ENCODE measurements at places on chromosomes 3 and 15. TPM values are rescaled to one million over a fixed set of nuclear protein-coding genes. Genes with fewer than 3 reads are reported as not detected.

DNA sequence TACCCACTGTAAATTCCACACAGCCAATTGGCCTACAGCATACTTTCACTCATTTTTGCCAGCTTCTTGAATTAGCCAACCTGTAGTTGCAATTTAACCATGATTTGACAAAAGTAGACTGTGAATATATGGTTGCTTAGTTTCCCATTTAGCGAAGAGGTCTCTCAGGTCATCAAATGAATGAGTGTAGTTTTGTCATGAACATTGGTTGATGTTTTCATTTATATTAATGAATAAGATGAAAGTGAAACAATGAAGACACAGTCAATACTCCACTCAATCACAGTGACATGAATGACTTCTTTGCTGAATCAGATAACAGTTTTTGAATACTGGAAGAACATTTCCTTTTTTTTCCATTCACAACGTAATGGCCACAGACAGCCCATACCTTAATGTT is 15.3 kb upstream of the FAM3D start:
- no peak for DNase-seq

DNA sequence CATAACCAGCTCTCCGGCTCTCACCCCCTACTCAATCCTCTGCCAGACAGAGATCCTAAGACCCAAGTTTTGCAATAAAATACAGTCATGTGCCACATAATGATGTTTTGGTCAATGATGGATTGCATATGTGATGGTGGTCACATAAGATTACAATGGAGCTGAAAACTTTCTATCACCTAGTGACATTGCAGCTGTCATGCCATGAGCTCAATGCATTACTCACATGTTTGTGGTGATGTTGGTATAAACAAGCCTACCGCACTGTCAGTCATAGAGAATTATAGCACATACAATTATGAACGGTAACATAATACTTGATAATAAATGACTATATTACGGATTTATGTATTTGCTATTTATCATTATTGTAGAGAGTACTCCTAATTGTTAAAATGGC is 26.9 kb upstream of the SAMMSON start:
- no peak for DNase-seq

DNA sequence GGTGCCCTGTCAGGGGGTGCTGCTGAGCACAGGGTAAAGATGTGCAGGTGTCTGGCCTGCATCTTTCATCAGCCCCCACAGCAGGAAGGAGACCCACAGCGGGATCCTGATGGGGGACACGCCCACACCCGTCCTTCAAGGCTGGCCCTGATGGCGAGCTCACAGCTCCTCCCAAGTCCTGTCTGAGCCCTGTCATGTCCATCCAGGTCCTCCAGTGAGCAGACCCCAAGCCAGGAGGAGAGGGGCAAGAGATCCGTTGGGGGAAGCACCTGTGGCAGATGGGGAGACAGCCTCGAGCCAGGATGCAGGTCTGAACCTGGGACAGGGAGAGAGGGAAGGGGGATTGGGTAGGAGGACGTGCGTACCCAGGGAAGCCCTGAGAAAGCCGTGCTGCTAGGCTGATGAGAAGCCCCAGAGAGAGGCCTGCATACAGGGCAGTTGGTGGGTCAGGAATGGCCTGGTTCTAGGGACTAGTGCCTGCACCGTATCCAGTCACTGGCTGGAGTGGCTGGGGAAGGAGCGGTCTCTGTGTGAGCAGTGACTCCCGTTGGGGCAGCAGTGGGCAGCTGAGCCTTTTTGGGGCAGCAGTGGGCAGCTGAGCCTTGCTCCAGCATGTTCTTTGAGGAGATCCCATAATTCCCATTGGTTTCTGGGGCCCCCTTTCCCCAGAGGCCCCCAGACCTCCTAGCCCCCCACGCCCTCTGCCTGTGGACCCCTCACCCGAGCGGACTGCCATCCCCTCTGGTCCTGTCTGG is 133.3 kb upstream of the MEF2A start:
- DNase-seq, result no peak

- DNase-seq, result no peak
Measured at GRCh38 chr15:96851613-96852012, 521.1 kb downstream of the NR2F2 start.

DNA sequence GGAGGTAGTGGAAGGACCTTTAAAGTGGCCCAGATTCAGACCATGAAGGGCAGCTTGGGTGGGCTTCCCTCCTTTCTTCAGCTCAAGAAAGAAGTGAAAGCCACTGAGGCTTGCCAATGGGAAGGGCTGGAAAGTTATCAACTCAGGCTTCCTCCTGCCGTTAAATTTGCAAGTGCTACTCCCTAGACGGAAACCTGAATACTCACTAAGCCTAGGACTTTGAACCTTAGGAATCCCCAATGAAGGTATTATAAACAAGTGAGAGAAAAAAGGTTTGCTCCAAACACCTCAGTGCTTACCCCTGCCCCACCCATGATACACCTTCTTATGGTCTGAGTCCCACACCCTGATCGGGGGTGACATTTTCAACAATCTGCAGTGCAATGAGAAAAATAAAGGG is 396.4 kb downstream of the SHQ1 start:
- no peak for DNase-seq

DNA sequence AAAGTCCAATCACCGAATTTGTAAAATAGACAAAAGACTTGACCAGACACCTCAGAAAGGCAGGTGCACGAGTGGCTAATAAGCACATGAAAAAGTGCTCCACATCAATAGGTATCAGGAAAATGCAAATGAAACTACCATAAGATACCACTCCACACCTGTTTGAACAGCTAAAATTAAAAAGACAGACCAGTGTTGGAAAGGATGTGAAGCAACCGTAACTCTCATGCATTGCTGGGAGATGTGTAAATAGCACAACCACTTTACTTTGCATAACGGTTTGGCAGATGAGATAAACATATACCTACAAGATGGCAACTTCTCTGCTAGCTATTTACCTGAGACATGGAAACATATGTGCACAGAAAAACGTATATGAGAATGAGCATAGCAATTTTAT is 56.9 kb downstream of the CADPS start:
- DNase-seq, result no peak

- DNase-seq, result no peak
Measured at GRCh38 chr3:66017591-66017990, 21.1 kb downstream of the MAGI1 start.

- DNase-seq, result no peak
Measured at GRCh38 chr3:48759071-48759470, 42.0 kb upstream of the IP6K2 start.

- DNase-seq, result no peak
Measured at GRCh38 chr3:46734773-46735172, 17.1 kb upstream of the PRSS50 start.

GRCh38 chr3:179276743-179277142 is 25.8 kb upstream of the KCNMB3 start:
- no peak for DNase-seq

GRCh38 chr3:12557473-12558100 is 700 bp downstream of the MKRN2 start:
- DNase-seq, result no peak

GRCh38 chr3:127226946-127227842 is 34.3 kb downstream of the PRR23E start:
- DNase-seq, result no peak

GRCh38 chr15:77347197-77347596 is 72.7 kb downstream of the PEAK1 start:
- DNase-seq, result no peak

- DNase-seq, result no peak
Measured at GRCh38 chr3:194871143-194871863, 185.6 kb downstream of the FAM43A start.

DNA sequence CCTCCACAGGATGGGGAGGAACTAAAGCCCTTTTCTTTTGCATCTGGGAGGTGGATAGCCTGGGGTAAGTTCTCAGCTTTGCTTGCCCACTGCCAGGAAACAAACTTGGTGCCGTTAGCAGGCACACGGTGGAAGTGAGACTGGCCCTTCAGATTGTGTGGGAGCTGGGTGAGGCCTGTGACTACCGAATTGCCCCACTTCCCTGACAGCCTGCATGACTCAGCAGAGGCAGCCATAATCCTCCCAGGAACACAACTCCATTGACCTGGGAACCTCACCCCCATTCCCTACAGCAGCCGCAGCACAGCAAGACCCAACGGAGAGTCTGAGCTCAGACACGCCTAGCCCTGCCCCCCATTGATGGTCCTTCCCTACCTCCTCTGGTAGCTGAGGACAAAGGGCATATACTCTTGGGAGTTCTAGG is 282.6 kb downstream of the KLF13 start:
- DNase-seq, result no peak

- DNase-seq, result no peak
Measured at GRCh38 chr3:154018100-154018696, 103.0 kb upstream of the ARHGEF26 start.

- no peak for DNase-seq
Measured at GRCh38 chr3:61505197-61505596, 56.2 kb upstream of the PTPRG start.

GRCh38 chr3:130779031-130779430 is 32.4 kb upstream of the PIK3R4 start:
- DNase-seq, result no peak

DNA sequence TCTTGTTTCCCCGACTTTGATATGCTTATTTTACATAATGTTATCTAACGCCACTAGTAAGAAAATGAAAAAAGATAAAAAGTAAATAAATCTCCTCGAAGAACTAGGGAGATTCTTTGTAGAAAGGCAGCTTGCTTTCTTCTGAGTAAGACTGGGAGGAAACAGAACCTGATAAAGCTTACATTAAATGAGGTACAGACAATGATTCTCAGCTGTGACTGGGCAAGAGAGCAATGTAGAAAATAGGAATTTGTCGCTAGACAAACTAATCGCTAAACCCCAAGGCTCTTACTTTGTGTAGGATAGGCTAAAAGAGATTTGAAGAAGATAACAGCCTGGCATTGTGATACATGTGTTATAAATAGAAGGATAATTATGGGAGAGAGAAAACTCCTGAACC is 919.0 kb upstream of the ALCAM start:
- no peak for DNase-seq

- no peak for DNase-seq
Measured at GRCh38 chr3:146732325-146732724, 127.2 kb upstream of the PLSCR5 start.

DNA sequence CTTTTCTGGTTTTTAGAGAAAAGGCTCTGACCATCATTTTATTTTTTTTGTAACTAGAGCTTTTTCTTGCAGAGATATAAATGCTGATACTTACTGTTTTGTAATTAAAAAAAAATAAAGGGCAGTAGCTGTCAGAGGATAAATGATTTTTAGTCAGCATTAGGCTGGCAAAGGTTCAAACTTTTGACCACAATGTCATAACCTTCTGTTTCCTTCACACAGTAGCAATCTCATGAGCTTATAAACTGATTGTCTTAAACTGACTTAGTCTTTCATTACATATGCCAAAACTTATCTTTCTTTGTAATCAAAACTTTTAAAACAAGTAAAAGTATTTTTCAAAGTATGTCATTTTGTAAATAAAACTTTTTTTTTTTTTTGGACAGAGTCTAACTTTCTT is 841.9 kb downstream of the OTOL1 start:
- no peak for DNase-seq

DNA sequence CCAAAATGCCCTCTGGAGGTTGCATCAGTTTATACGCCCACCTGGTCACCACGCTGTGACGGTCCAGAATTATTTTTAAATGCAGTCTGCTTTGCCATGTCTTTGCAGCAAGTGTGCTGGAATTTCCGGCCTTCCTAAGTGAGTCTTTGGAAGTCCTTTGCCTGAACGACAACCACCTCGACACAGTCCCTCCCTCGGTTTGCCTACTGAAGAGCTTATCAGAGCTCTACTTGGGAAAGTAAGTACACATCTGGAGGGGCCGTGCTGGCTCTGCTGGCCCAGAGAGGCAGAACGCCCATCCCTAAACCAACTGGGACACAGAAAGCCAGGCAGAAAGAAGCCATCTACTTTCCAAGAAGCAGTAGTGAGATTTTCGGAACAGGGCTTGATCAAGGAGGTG is 101.8 kb downstream of the LRRK1 start:
- DNase-seq, result no peak

DNA sequence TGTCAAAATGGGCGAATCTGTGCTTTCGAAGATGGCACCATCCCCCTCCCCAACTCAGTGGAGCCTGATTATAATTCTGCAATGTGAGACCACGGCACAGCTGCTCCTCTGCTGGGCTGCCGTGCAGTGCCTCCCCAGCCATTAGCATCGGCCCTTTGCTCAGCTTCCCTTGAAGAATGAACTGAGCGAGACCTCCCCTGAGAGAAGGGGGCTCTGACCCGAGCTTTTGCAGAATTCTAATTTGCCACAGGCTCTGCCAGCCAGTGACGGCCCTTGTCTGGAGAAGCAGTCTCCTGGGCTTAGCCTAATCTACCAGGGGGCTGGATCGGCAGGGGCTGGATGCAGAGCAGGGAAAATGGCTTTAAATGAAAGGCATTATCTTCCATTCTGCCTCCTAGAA is 57.2 kb downstream of the GLDN start:
- no peak for DNase-seq

DNA sequence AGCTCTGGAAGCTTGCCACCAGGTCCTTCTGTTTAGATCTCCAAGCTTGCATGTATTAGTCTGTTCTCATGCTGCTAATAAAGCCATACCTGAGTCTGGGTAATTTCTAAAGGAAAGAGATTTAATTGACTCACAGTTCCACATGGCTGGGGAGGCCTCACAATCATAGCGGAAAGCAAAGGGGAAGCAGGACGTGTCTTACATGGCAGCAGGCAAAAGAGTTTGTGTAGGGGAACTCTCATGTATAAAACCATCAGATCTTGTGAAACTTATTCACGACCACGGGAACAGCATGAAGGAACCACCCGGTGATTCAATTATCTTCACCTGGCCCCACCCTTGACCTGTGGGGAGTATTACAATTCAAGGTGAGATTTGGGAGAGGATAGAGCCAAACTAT is 147.0 kb upstream of the PROK2 start:
- no peak for DNase-seq

- DNase-seq, result no peak
Measured at GRCh38 chr15:100114100-100114499, 227.7 kb downstream of the ADAMTS17 start.

DNA sequence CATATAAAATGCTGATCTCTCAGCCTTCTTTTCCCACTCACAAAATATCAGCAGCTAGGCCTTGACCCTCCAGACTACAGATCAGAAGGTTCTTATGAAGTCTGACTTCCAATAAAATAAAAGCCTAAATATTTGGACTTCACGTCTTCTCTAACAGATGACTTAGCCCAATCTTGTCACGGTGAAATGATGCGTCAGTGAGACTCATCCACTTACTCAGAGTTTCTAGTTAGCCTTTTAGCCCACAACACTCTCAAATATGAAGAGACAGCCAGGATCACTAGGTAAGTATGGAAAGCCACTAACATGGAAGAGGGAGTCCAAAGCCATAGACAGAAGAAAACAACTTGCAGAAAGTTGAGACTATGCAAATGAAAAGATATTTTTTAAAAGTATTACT is 601.2 kb downstream of the PYDC2 start:
- no peak for DNase-seq

The DUOX1 gene
- 5.1 TPM for polyA plus RNA-seq

The RSL24D1 gene
- polyA plus RNA-seq, result 149 TPM

The ANKRD63 gene
- 0.17 TPM for polyA plus RNA-seq

The PP2D1 gene
- polyA plus RNA-seq, result 0.59 TPM

The CACNA2D2 gene
- polyA plus RNA-seq, result 17.2 TPM

The GOLGA8S gene
- polyA plus RNA-seq, result 0.86 TPM

The TAMM41 gene
- polyA plus RNA-seq, result 19.4 TPM

The COL6A5 gene
- 0.05 TPM for polyA plus RNA-seq

The STAC gene
- polyA plus RNA-seq, result 8.7 TPM

The CCR2 gene
- 1.1 TPM for polyA plus RNA-seq

The ELL3 gene
- polyA plus RNA-seq, result 4.2 TPM
